ENCODE measurements at places on chromosomes 16 and 17.

DNA sequence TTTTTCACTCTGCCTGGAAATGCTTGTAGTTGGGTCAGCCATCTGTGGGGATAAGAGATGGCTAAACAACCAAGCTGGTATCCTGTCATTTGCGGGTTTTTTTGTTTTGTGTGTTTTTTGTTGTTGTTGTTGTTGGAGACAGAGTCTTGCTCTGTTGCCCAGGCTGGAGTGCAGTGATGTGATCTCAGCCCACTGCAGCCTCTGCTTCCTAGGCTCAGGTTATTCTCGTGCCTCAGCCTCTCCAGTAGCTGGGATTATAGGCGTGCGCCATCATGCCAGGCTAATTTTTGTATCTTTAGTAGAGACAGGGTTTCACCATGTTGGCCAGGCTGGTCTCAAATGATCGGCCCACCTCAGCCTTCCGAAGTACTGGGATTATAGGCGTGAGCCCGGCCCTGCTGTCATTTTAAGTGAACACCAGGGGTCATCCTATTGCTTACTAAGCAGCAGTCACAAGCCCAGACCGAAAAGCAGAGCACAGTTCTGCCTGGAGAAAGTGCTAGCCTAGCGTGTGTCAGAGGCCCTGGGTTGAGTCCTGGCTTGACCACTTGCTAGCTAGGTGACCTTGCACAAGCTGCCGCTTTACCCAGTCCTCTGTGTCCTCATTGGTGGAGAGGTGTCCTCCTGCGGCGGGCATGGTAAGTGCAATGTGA lies 4.6 kb downstream of the SMCR8 start:
- peaks cover 41% of the 10 kb centered on the region for H3K36me3 ChIP-seq
- no peak overlapping the region for H3K27ac ChIP-seq
- H3K4me3 ChIP-seq = no peak overlapping the region
- peaks cover 55% of the 10 kb centered on the region for H3K4me1 ChIP-seq
- no peak for DNase-seq

DNA sequence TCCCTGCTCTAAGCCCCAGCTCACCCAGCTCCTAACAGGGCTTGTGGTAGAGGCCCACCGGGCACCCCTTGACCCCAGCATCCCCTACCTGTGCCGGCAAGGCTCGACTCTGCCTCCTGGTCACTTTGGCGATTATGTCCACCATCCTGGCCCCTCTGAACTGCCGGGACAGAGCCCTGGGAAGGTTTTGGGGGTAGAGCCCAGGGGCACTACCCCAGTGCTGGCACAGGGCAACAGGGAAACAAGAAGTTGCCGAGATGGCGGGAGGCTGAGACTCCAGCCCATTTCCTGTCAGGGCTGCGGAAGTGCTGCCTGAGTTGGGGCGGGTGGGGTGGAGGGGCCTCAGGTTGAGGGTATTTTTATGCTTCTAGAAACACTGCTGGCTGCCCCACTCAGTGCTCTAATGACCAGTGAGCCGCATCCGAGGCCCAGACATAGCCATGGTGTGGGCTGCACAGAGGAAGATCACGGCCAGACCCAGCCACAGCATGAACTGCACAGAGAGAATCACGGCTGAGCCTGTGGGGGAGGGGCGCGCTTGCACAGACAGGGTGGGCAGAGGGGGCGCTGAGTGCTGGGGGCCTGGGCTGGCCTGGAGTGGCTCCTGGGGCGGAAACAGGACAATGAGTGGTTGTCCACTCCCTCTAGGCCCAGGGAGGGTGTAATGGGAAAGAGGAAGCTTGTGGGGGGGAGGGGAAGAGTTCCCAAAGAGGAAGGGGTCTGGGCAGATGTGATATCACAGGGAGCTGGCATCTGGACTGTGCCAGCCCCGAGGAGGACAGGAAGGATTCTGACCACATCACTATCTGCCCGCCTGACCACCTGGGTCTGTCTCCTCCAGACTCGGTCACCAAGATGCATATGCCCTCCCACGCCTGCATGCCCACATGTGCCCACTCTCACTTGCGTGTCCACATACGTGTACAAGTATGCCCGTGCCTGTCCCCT lies 22.3 kb downstream of the ARHGAP27 start:
- peak overlapping the region; percentile 29 for H3K4me3 ChIP-seq
- no peaks in the 10 kb centered on the region for H3K27me3 ChIP-seq
- H3K36me3 ChIP-seq = no peaks in the 10 kb centered on the region
- peaks cover 65% of the 10 kb centered on the region for H3K4me1 ChIP-seq
- no peak for DNase-seq

DNA sequence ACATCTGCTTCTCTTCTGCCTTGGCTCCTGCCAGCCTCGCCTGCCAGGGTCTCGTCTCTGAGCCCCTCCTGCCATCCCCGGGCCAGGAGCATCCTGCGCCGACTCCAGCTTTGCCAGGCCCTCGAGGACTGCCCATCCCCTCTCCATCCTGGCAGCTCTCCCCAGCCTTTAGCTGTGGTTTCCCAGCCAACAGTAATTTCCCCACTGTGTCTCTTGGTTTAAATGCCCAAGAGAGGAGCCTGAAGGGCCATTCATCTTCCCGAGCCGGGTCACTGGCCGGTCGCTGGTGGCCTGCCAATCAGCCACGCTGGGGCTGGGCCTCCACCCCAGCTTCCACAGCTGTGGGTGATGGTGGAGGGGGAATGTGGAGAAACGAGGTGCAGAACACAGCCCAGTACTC lies 47.8 kb downstream of the MRC2 start:
- no peak overlapping the region for H3K4me3 ChIP-seq
- H3K27ac ChIP-seq = peak overlapping the region; percentile 22
- H3K4me1 ChIP-seq = peaks cover 22% of the 10 kb centered on the region
- no peaks in the 10 kb centered on the region for H3K27me3 ChIP-seq

DNA sequence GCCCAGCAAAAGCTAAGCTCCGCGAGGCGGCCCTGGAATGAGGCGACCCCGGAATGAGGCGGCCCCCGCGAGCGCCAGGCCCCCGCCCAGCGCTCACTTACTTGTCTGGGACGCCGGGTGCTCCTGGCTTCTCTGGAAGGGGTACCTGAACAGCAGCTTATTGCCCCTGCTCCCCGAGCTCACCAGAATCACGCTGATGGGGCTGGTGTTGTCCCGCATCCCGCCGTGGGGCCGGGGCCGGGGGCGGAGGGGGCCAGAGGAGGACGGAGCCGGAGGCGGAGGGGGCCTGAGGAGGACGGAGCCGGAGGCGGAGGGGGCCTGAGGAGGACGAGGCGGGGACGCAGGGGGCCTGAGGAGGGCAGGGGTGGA lies 440 bp downstream of the NPRL3 start:
- H3K36me3 ChIP-seq = no peaks in the 10 kb centered on the region
- peak overlapping the region; percentile 66 for H3K27ac ChIP-seq
- H3K27me3 ChIP-seq = no peaks in the 10 kb centered on the region
- H3K4me1 ChIP-seq = peaks cover 24% of the 10 kb centered on the region
- DNase-seq = no peak
- peak overlapping the region; percentile 54 for H3K4me3 ChIP-seq

GRCh38 chr16:71327720-71328119 lies 30.8 kb upstream of the CALB2 start:
- H3K27me3 ChIP-seq = no peaks in the 10 kb centered on the region
- no peaks in the 10 kb centered on the region for H3K36me3 ChIP-seq
- H3K4me1 ChIP-seq = no peaks in the 10 kb centered on the region
- no peak overlapping the region for H3K27ac ChIP-seq
- H3K4me3 ChIP-seq = no peak overlapping the region

- H3K4me1 ChIP-seq = no peaks in the 10 kb centered on the region
- H3K27ac ChIP-seq = no peak overlapping the region
- H3K4me3 ChIP-seq = no peak overlapping the region
- DNase-seq = no peak
- H3K27me3 ChIP-seq = no peaks in the 10 kb centered on the region
- H3K36me3 ChIP-seq = no peaks in the 10 kb centered on the region
Measured at GRCh38 chr17:43740541-43740940, 18.1 kb downstream of the SOST start.

DNA sequence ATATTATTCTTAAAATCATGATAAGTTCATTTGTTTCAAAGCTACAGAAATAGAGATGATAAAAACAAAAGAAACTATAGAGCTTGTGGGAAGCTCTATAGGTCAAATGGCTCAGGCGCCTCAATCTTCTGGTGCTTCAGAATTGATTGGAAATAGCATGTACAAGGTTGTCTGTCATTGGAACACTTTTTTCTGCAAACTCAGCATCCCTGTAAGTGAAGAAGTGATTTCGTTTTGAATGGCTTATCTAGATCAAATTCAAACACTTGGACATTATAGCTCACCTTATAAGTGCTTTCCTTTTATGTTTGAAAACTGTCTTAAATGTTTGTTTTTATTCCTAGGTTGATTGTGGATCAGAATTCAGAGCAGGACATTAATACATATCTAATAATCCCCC lies 103.7 kb downstream of the SKAP1 start:
- DNase-seq = no peak
- no peak overlapping the region for H3K4me3 ChIP-seq
- H3K36me3 ChIP-seq = no peaks in the 10 kb centered on the region
- no peak overlapping the region for H3K27ac ChIP-seq
- H3K27me3 ChIP-seq = no peaks in the 10 kb centered on the region

DNA sequence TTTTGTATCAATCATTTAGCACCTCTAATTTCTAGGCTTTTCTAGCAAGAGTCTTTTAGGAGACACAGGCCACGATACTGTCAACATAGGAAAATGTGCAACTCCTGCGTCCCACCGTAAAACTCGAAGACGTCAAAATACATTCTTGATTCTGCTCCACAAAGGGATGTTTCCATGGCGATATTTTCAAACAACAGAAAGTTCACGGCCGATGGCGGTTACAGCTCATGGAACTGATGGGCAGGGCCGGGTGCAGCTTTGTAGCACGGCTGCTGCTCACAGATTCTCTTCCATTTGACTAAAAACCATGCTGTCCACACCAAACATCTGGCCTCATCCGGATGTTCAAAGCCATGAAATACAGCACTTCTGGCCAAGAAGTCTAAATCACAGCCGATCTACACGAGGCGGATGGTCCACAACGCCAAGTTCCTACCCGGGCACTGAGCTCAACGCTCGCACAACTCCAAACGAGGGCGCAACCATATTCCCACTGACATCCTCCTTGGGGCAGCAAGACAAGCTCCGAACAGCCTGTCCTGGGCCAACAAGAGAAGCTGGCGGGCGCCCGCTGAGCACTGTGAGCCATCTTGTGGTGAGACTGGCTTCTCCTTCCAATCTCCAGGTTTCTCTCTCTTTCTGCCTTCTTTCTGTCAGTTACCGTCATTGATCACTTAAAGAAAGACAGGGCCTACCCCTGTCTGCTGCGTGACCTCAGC lies 79.8 kb downstream of the ZNF778 start:
- peak overlapping the region; percentile 16 for H3K27ac ChIP-seq
- peaks cover 83% of the 10 kb centered on the region for H3K4me1 ChIP-seq
- H3K4me3 ChIP-seq = no peak overlapping the region
- H3K27me3 ChIP-seq = no peaks in the 10 kb centered on the region
- no peak for DNase-seq

DNA sequence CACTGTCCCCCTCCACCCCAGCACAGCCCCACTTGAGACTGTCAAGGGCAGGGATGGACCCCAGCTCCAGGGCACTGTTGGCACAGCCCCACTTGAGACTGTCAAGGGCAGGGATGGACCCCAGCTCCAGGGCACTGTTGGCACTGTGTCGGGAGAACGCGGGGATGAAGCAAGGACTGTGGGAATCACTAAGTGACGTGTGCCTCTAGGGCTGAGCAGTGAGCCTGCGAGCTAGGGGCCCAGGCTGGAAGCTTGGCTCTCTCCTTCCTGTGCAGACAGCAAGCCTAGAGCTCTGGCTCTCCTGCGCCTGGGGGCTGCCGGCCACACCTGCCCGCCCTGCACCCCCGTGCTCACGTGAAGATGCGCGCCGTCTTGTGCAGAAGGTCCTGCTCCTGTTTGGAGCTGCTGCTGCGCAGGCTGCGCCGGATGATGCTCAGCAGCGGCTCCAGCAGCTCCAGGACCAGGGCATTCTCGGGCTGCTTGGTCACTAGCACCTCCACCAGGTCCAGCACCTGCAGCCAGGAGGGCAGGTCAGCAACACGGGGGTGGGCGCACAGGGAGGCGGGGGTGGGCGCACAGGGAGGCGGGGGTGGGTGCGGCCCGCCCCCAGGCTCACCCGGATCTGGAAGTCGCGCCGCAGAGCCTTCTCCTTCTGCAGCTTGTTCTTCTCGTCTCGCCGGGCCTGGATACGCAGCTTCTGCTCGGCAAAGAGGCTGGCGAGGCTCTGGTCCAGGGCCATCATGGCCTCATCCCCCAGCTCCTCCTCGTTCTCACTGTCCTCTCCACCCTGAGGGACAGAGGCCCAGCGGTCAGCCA lies 10.8 kb downstream of the MYBBP1A start:
- H3K27me3 ChIP-seq = no peaks in the 10 kb centered on the region
- H3K27ac ChIP-seq = no peak overlapping the region
- no peak for DNase-seq
- no peak overlapping the region for H3K4me3 ChIP-seq

DNA sequence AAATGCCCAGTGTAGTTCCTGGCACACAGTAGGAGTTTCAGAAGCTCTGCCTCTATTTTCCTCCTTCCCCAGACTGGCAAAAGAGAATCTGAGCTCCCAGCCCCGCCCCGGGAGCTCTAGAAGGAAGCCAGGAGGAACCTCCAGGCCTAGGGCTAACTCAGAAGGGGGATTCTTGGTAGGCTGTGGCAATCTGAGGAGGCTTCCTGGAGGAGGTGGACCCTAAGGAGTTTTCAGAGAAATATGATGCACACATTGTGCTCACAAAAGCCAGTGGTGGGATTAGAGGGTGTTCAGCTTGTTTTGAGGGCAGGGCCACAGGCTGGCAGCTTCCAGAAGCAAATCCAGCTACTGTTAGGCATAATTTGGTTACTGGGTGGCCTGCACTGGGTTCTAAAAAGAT lies 10.0 kb downstream of the ADGRG1 start:
- H3K4me3 ChIP-seq = no peak overlapping the region
- H3K27me3 ChIP-seq = no peaks in the 10 kb centered on the region
- H3K4me1 ChIP-seq = peaks cover 47% of the 10 kb centered on the region

GRCh38 chr17:28507567-28508203 lies 1.5 kb downstream of the FOXN1 start:
- peak overlapping the region; percentile 58 for H3K27ac ChIP-seq
- peaks cover 17% of the 10 kb centered on the region for H3K4me1 ChIP-seq
- H3K36me3 ChIP-seq = no peaks in the 10 kb centered on the region
- H3K4me3 ChIP-seq = no peak overlapping the region
- DNase-seq = no peak
- H3K27me3 ChIP-seq = no peaks in the 10 kb centered on the region

DNA sequence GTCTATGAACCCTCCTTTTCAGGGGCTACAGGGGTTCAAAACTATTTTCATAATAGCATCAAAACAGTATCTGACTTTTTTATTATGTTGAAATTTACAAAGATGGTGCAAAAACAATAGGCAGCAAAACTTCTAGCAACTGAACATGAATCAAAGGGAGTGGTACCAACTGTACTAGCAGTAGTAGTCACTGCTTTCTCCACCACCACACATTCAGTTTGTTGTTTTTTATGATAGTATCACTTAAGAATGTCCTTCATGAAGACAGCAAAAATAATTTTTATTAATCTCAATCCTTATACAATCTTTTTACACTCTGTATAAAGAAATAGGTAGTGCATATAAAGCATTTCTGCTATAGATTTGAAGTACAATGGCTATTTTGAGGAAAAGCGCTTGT lies 47.6 kb downstream of the MED13 start:
- H3K4me1 ChIP-seq = no peaks in the 10 kb centered on the region
- no peak overlapping the region for H3K4me3 ChIP-seq
- H3K27ac ChIP-seq = no peak overlapping the region
- H3K27me3 ChIP-seq = no peaks in the 10 kb centered on the region
- H3K36me3 ChIP-seq = peaks cover 26% of the 10 kb centered on the region
- no peak for DNase-seq

GRCh38 chr16:31067342-31067741 lies 6.7 kb downstream of the ZNF668 start:
- no peak overlapping the region for H3K27ac ChIP-seq
- no peak overlapping the region for H3K4me3 ChIP-seq
- H3K36me3 ChIP-seq = peaks cover 6% of the 10 kb centered on the region

- no peak overlapping the region for H3K4me3 ChIP-seq
- no peaks in the 10 kb centered on the region for H3K27me3 ChIP-seq
- H3K36me3 ChIP-seq = no peaks in the 10 kb centered on the region
- H3K27ac ChIP-seq = no peak overlapping the region
- no peak for DNase-seq
Measured at GRCh38 chr16:75472908-75473877, 8.7 kb upstream of the TMEM170A start.
